ENCODE measurements at places on chromosomes 5 and 9.

DNA sequence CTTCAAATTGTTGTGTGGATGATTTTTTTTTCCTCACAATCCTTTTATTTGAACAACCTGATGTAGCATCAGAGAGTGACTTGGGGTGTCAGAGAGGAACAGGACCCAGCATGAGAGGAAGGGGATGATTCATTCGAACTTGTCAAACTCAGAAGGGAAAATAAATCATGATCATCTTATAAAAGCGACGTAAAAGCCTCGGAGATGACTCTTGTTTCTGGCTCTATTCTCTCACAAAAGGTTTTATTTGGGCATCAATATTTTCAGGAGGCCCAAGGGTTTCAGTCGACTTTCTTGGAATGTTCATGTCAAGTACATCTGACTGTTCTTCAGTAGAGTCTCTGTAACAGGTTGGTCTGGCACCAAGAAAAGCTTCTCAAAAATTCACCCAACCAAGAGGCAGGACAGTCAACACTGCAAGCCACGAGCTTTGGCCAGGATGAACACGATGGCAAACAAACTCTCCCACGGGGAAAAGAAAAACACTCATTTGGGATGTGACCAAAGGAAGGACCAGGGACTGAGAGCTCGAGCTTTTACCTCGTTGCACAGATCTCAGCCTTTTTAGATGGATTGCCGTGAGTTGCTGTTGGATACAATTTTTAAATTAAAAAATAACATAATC is 55.1 kb downstream of the ANKH start:
- no peak for DNase-seq

GRCh38 chr9:8139756-8140155 is 340.2 kb upstream of the DMAC1 start:
- DNase-seq, result no peak

GRCh38 chr5:121698690-121699089 is 153.0 kb upstream of the FTMT start:
- no peak for DNase-seq

DNA sequence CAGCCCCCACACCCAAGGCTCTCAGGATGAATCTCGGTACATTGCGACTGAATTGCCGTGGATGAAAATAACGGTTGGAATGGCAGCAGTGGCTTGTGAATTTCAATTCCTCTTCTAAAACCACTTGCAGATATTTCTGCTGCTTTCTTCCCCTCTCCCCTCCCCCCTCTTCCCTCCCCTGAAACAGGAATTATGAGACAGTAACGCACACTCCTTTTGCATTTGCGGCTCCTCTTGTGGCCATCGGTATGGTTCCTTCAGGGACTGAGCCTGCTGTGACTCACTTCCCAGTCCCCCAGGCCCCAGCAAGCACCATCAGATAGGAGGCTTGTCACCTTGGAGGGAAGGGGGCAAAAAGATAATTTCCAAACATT is 9.7 kb downstream of the DCANP1 start:
- no peak for DNase-seq

DNA sequence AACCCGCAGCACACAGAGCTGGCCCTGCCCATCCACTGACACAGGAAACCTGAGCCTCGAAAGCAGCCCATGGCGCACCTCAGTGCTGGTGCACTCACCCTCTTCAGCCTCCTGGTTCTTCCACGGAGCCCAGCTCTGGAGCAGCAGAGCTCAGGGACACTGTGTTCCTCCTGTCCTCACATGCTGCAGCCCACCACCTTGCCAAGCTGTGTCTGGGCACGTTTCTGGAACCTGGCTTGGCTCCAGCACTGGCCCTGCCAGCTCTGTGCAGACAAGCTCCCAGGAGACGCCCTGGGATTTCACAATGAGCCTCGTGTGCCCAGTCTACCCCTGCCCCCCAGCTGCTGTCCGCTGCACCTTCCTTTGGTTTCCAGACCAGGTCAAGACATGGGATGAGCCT is 119.5 kb downstream of the SYK start:
- no peak for DNase-seq

DNA sequence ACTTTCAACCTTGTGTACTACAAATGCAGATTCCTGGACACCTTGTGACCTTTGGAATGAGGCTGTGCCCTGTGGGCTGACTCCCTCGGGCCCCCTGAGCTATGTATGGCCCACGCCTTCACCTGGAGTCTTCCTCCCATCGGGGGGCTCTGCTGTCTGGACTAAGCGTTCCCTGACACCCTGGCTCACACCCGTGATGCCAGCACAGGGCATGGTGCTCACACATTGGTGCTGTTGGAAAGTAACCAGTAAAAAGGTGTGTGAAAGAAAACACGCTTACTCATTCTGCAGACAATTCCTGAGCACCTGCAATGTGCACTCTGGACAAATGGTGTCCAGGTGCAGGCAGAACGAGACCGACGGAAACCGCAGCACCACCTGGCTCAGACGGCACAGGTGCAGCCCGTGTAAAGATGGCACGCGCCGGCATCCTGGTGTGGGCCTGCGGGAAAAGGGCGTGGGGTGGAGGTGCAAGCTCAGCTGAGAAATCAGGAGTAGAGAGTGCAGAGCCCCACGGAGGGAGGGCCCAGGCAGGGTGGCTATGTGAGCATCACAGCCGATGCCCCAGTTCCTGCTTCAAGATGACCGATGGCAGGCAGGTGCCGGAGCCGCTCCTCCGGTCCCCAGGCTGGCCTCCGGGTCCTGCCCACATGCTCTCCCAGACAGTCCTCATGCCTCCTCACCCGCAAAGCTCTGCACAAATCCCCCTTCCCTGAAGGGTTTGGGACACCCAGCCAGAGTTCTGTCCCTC is 11.0 kb downstream of the LPCAT1 start:
- DNase-seq, result no peak

DNA sequence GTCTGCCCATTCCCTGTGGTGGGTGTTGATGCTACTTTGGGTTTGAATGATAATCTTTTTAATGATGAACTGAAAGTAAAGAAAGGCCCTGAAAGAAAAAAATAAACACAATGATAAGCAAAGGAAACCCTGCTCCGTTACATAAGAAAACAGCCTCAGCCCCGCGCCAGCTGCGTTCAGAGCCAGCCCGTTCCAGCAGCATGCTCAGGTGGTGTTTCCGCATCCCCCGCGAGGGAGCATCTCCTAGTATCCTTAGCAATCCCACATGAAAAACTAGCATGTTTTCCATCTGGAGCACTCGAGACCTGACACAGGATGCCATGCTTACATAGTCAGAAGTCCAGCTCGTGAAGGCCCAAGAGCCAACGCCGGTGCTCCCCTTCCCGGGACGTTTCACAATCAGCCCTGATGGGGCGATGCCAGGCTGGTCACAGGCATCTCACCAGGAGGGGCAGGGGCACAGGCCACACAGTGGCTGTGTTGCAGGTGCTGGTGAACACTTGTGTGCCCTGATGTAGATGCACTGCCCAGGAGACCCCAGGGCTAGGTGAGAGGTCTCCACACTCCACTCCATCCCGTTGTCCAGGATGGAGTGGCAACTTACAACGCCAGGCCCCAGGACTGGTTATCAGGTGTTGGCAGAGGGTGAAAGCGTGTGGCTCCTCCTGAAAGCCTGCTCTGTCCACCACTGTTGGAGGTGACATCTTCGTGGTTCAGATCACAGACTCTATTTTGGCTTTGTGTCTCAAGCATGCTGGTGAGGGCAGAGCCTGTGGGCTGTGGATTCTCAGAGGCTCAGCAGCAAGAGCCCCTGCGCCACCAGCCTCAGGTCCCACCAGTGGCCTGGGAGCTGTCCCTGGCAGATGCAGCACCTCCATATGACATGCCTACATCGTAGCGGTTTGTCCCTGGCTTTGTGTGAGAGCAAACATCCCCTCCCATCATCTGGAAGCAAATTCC is 246.8 kb upstream of the IRX1 start:
- no peak for DNase-seq

DNA sequence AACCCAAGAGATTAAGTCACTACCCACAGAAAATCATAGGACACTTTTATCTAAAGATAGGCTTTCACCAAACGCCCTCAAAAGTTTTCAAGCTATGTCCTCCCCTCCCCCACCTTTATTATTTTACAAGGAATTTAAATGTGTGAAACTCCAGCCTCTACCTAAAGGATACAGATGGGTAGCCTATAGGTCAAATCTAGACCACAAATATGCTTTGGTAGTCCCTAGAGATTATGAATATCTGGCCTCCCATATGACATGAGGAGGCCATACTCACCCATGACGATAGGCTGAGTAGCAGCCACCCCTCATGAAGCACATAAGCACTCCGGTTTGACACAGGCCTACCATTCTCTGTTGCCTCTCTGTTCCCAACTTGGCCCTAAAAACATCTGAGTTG is 11.9 kb downstream of the SIL1 start:
- DNase-seq, result no peak

- no peak for DNase-seq
Observed at GRCh38 chr5:14750712-14751111, 86.2 kb downstream of the OTULIN start.

DNA sequence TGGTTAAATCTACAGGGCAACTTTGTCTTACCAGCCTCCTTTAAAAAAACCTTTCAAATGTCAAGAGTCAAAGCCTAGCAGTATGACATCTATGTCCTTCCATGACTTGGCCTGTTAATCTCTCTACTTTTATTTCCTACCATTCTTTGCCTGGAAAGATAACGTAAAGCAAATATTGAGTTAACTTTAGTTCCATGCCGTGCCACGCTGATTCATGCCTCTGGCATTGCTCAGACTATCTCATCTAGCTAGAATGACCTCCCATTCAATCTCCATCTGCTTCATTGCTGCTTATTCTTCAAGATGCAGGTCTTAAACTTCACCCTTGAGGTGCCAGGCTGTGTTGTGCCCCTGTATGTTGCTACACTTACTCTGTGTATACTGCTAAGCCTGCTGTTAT is 729.8 kb downstream of the EFNA5 start:
- no peak for DNase-seq

- DNase-seq, result no peak
Observed at GRCh38 chr5:40001796-40002195, 577.0 kb upstream of the DAB2 start.

- no peak for DNase-seq
Observed at GRCh38 chr5:136052692-136053335, 24.0 kb downstream of the TGFBI start.

GRCh38 chr9:85283421-85283820 is 458.3 kb downstream of the AGTPBP1 start:
- DNase-seq, result no peak

- no peak for DNase-seq
Observed at GRCh38 chr5:23072179-23072578, 219.0 kb upstream of the CDH12 start.

GRCh38 chr9:28735738-28736342 is 1162.6 kb upstream of the C9orf72 start:
- DNase-seq, result no peak

GRCh38 chr9:102974530-102974929 is 20.6 kb upstream of the CYLC2 start:
- DNase-seq, result no peak

- no peak for DNase-seq
Observed at GRCh38 chr5:124627815-124628595, 118.4 kb downstream of the ZNF608 start.

- no peak for DNase-seq
Observed at GRCh38 chr5:8870959-8871355, 674.9 kb downstream of the SEMA5A start.

GRCh38 chr9:132163457-132163875 is 1.6 kb downstream of the NTNG2 start:
- DNase-seq, result peak; percentile 32

GRCh38 chr5:125584140-125584520 is 837.7 kb upstream of the ZNF608 start:
- no peak for DNase-seq

DNA sequence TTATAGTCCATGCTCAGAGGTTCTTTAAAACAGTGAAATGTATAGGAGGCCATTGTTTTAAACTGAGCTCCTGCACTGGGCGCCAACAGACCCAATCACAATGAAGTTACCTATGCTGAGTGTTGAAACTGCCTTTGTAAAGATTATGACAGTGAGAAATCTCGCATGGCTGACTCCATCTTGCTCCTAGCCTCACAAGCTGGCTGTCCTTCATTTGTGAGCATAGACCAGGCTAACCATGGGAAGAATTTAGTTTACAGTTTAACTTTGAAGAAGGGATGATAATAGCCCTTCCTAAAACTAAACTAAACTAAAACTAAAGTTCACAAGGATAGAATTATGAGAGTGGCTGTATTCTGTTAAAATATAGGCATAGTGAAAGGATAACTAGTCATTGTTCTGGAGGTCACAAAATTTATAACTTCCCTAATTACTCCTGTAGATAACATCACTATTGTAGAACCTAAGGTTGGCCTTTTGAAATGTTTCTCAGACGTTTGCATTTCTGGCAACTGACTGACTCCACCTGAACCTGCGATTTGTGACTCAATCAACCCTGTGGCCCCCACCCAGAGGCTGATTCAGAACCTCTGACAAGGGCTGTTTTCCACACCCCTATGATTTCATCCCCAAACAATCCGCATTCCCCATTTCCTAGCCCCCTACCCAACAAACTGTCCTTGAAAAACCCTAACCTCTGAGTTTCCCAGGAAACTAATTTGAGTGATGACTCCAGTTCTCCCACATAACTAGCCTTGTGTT is 59.1 kb downstream of the HMHB1 start:
- DNase-seq, result no peak

DNA sequence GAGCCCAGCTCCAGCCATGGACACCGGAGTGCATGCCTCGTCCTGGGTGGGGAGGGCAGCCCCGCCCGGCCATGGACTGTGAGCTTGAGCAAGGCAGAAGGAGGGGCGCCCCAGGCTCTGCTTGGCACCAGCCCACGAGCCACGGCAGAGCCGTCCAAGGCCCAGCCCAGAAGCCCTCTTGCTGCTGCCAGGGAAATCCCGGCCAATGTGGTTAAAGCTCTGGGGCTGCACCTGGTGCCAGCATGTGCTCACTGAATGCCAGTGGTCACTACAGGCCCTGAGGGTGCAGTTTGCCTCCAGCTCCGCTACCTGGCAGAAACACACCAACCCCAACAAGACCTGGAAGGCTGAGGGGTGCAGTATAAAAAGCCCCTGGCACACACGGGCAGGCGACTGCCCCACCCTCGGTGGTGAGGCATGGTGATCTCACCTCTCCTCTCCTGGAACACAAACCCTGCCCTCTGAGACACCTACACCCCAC is 11.8 kb downstream of the BRD3 start:
- no peak for DNase-seq

- no peak for DNase-seq
Observed at GRCh38 chr9:127035423-127035822, 87.0 kb downstream of the ANGPTL2 start.

DNA sequence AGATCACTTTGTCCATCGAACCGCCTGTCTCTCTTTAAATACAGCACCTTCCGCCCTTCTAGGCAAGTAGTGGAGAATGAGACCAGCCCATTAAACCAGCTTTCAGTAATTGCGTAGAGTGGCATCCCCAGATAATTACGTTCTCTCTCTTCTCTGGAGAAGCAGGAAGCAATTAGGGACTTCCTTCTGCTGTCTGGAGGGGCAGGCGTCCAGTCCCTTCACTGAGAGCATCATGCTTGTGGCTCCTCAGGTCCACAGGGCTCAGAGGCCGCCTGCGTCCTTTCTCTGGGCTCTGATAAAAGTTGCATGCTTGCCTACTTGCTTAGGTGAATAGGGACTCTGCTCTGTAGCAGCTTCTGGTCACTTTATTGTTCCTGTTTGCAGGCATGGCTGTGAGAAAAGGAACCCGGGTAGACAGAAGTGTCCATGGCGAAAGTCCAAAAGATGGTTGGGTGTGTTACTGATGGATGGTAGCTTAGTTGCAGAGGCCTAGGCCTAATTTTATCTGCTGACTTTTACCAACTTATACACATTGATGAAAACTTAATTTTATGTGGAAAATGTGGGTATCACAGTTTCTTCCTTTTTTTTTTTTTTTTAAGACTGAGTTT is 299.1 kb upstream of the PANK3 start:
- DNase-seq, result no peak
